ENCODE measurements at places on chromosomes 3 and 15.

DNA sequence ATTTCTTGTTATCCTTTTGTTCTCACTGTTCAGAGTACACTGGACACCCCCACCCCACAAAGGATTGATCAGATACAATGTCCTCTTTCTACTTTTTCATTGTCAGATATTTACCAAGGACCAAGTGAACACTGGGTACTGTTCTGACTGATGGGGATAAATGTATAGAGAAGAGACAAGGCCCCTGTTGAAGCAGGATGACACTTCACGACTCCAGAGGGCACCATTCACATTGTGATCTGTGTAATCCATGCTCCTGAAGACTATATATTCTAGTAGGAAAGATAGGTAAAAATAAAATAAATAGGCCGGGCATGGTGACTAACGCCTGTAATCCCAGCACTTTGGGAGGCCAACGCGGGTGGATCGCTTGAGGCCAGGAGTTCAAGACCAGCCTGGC lies 7.2 kb upstream of the CRYGS start:
- no peak for DNase-seq

GRCh38 chr3:89268059-89268458 lies 160.6 kb downstream of the EPHA3 start:
- DNase-seq, result no peak

GRCh38 chr3:115217678-115218451 lies 70.8 kb upstream of the ZBTB20 start:
- peak; percentile 91 for DNase-seq

- no peak for DNase-seq
Observed at GRCh38 chr3:26535151-26535550, 87.4 kb upstream of the LRRC3B start.

DNA sequence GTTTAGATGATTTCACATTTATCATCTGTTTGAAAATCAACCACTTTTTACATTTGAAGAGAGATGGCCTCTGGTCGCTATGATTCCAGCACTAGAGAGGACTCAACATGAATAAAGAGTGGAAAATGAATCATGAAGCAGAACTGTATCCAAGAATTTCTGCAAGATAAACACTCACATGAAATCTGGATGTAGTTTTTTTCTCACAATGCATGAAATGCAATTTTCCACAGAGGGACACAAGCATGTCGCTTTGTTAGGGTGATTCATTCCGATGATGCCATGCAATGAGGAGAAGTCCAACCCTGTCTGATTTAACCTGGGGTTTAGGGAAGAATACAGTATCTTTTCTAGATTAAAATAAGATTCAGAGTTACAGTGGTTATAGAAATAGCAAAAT lies 50.4 kb upstream of the ADCY5 start:
- no peak for DNase-seq

GRCh38 chr15:92821491-92822116 lies 78.5 kb upstream of the CHD2 start:
- peak; percentile 85 for DNase-seq

- DNase-seq, result no peak
Observed at GRCh38 chr3:114877378-114878113, 269.5 kb downstream of the ZBTB20 start.

GRCh38 chr15:82062479-82063454 lies 16.9 kb upstream of the MEX3B start:
- DNase-seq, result peak; percentile 32

DNA sequence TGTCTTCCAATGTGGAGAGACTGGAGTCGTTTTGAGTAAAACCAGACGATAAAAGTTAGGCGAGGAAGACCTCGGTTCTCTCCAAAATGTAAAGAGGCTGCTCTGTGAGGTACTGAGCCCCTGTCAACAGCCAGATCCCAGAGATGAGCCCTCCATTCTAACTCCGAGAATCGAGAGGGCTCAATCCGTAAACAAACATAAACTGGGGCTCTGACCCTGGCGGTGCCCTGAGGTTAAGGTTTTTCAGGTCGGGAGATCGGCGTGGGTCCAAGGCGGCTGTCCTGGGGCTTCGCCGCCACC lies 417 bp downstream of the TBCCD1 start:
- no peak for DNase-seq
